ENCODE measurements at places on chromosomes 3 and 15.

GRCh38 chr3:10758304-10759037 is 57.6 kb upstream of the SLC6A11 start:
- DNase-seq, result peak; percentile 58

GRCh38 chr3:126194713-126195305 is 14.4 kb upstream of the ALDH1L1 start:
- DNase-seq, result no peak

DNA sequence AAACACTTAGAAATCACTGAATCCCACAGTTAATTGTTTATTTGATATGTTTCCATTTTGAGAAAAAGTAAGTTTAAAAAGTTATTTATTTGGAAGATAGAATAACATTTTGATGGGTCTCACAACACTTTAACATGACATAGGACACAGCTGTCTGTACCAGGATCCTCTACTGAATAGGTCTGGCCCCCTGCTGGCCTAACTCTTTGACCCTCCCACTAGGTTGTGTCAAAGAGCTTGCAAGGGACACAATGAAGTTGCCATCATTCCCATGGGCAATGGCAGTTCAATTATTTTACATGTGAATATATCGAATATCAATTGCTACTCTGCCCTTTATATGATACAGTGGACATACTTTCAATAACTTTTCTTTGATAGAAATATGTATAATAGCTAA is 138.9 kb downstream of the EPHA3 start:
- no peak for DNase-seq

- DNase-seq, result no peak
Measured at GRCh38 chr15:64525828-64526530, 65.6 kb downstream of the ZNF609 start.
